Vagina (tissue), 2 donors: ENCODE measurements at places on chromosomes 3 and 15.
A peak's percentile ranks its signal among the peaks of the same experiment; 100 is the strongest.

GRCh38 chr3:161508852-161509477, 12.4 kb downstream of the OTOL1 start:
- H3K27me3 ChIP-seq: no peaks in the 10 kb centered on the region
- H3K27ac ChIP-seq: no peak overlapping the region
- no peaks in the 10 kb centered on the region for H3K4me1 ChIP-seq
- H3K36me3 ChIP-seq: no peaks in the 10 kb centered on the region

GRCh38 chr3:54832876-54833275, 95.0 kb downstream of the LRTM1 start:
- H3K36me3 ChIP-seq: no peaks in the 10 kb centered on the region
- H3K4me1 ChIP-seq: peaks cover 3% of the 10 kb centered on the region
- no peak overlapping the region for H3K27ac ChIP-seq
- H3K4me3 ChIP-seq: no peak overlapping the region

DNA sequence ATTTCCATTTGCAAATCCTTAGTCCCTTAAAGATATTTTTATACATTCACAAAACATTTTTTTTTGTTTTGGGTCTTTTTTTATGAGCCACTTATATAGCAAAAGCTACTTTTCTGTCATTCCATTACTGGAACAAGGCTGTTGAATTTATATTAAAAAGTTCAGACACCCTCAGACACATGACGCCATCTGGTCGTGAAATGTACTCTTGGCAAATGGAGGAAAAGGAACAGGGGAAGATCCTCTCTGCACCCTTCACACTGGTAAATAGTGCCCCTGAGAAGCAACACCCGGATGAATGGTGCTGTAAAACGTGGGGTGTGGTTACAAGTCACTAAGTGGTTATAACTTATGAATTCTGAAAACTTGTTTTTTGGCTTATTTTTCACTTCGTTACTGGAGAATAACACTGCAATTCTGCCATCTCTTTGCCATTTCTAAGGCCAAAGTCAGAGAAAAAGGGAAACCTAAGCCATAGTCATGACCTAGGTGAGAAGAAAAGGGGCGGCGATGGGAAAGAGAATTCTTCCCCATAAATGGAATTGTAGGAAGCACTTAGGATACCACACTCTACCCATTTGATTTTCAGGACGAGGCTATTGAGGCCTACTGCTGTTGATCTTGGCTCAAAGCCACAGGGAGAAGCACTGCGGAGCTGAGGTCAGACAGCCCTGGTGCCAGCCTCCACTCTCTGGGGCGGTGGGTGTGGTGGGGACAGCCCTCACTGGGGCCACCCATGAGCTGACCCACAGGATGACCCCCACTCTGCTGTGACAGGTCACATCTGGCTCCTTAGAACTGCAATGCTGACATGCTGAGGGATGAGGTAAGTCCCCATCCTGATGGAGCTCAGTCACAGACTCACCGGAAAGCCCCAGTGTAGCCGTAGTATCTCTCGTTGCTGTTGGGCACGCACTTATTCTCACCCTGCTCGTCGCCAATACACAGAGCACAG, 21.9 kb downstream of the LTF start:
- H3K27ac ChIP-seq: no peak overlapping the region
- no peaks in the 10 kb centered on the region for H3K36me3 ChIP-seq
- DNase-seq: no peak
- no peaks in the 10 kb centered on the region for H3K27me3 ChIP-seq
- H3K4me3 ChIP-seq: no peak overlapping the region
- no peaks in the 10 kb centered on the region for H3K4me1 ChIP-seq

DNA sequence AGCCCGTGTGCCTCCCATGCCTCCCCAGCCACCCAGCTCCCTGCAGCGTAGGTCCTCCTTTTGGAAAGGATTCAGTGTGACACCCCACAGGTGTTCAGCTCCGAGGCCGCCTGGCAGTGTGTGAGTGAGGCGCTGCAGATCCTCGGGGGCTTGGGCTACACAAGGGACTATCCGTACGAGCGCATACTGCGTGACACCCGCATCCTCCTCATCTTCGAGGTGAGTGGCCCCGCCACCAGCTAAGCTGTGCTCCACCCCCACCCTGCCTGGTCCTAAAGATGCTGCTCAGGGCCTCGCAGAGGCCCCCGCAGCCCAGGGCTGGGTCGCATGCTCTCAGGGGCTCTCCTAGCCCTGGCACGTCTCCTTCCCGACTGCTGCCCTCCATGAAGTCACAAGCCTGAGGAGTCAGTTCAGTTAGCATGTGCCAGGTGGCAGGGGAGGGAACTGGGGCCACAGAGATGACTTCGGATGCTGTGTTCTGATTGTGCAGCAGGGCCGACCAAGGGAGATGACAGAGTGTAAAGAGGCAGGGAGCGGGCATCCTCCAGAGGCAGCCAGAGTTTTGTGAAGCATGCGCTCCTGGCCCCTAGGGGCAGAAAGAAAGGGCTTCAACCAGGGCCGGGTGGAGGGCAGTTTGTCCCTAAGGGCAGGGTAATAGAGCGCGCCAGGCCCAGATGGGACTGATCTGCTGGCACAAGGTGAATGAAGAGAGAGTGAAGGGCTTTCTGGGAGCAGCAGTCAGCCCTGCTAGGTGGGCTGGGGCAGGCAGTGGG, 26.8 kb downstream of the ACAD9 start:
- H3K27me3 ChIP-seq: no peaks in the 10 kb centered on the region
- H3K36me3 ChIP-seq: peaks cover 95% of the 10 kb centered on the region
- DNase-seq: no peak
- no peak overlapping the region for H3K27ac ChIP-seq
- no peaks in the 10 kb centered on the region for H3K4me1 ChIP-seq
- no peak overlapping the region for H3K4me3 ChIP-seq

GRCh38 chr15:63052961-63053698, 10.6 kb downstream of the TPM1 start:
- DNase-seq: no peak
- peaks cover 73% of the 10 kb centered on the region for H3K4me1 ChIP-seq
- no peaks in the 10 kb centered on the region for H3K27me3 ChIP-seq
- peak overlapping the region; percentile 6 for H3K4me3 ChIP-seq
- H3K36me3 ChIP-seq: peaks cover 15% of the 10 kb centered on the region

GRCh38 chr15:77386626-77387025, 33.3 kb downstream of the PEAK1 start:
- H3K4me1 ChIP-seq: peaks cover 39% of the 10 kb centered on the region
- DNase-seq: no peak
- no peak overlapping the region for H3K27ac ChIP-seq

DNA sequence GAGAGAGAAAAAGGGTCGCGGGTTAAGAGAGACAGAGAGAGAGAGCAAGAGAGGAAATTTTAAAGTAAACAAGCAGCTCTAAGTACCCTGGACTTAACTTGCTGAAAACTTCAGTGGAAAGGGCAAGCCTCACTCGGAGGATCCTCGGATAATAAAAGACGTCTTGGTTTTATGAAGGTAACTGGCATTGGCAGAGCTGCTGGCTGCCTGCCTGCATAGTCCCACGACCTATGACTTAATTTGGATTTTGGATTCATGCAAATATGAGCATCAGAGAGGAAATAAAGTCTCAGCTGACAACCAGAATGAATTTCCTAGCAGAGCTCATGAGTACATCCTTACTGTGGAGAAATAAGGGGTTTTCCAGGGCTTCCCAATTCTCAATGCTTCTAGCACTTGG, 95.1 kb upstream of the PDZRN3 start:
- no peaks in the 10 kb centered on the region for H3K36me3 ChIP-seq
- no peak overlapping the region for H3K4me3 ChIP-seq
- no peak for DNase-seq
- peak overlapping the region; percentile 64 for H3K27ac ChIP-seq
- H3K27me3 ChIP-seq: no peaks in the 10 kb centered on the region

- no peaks in the 10 kb centered on the region for H3K36me3 ChIP-seq
- peaks cover 18% of the 10 kb centered on the region for H3K4me1 ChIP-seq
- no peaks in the 10 kb centered on the region for H3K27me3 ChIP-seq
- peak overlapping the region; percentile 14 for H3K27ac ChIP-seq
- H3K4me3 ChIP-seq: no peak overlapping the region
These were observed 22.0 kb downstream of the SLC9A9 start for GRCh38 chr3:143826296-143826695.

- no peak overlapping the region for H3K27ac ChIP-seq
- H3K4me3 ChIP-seq: no peak overlapping the region
- H3K27me3 ChIP-seq: no peaks in the 10 kb centered on the region
- H3K4me1 ChIP-seq: no peaks in the 10 kb centered on the region
These were observed 332.7 kb downstream of the PDCD6IP start for GRCh38 chr3:34131091-34131490.

DNA sequence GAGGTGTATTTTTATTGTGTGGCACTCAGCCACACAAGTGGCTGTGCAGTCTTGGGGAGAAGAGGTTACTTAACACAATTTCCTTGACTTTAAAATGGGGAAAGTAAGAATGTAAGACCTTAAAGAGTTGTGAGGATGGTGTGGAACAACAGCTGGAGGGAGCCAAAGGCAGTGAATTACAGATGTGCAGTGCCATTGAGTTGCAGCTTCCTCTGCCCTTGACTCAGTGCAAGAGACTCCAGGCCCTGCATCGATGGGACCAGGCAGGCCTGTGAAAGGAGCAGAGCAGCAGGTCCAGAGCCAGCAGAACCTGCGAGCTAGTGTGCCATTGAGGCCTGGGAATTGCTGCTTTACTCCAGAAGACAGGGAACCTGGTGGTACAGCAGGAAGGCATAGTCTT, 27.2 kb downstream of the EEFSEC start:
- H3K27ac ChIP-seq: peak overlapping the region; percentile 51
- DNase-seq: no peak
- no peak overlapping the region for H3K4me3 ChIP-seq
- H3K36me3 ChIP-seq: no peaks in the 10 kb centered on the region
- H3K4me1 ChIP-seq: peaks cover 4% of the 10 kb centered on the region
